ENCODE measurements at places on chromosomes 11 and 22. TPM values are rescaled to one million over a fixed set of nuclear protein-coding genes. Genes with fewer than 3 reads are reported as not detected.

DNA sequence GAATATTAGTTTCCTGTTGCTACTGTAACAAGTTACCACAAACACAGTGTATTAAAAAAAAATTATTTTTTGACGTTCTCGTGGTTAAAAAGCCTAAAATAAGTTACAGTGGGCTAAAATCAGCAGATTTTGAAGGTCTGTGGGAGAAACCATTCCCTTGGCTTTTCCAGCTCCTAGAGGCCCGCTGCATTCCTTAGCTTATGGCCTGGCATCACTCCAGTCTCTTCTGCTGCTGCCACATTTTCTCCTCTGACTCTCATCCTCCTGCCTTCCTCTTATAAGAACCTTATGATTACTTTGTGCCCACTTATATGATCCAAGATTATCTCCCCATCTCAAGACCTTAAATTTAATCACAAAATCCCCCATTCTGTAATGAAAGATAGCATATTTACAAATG lies 392.7 kb downstream of the GUCY1A2 start:
- DNase-seq = no peak

DNA sequence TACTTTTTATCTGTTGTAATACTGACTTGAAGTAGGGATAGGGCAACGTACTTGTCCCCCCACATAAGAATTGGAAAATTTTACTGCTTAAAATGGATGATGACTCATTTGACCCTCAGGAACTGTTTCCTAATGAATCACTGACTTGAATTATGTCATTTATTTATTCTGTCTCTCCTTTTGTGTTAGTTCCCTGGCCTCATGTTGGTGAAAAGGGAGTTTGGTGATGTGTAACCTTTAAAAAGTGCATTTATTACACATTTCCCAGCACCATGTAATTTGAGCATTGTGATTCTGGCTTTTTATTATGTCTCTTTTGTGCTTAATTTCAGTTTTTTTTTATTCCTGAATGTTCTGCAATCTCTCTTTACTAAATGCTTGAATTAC lies 20.3 kb upstream of the PGM2L1 start:
- DNase-seq = no peak

DNA sequence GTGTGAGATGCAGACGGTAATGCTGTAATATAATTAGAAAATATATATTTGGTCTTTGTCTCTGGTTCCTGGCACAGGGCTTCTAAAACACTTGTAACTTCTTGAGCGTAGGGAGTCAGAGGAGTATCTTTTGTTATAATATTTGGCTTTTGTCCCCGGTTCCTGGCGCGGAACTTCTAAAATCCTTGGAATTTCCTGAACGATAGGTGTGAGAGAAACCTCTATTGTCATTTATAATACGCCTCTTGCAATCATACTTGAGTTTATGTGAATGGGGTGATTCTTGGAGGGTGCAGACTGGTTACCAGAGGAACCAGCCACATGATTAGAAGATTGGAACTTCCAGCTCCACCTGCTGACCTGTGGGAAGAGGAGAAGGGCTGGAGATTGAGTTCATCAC lies 54.1 kb upstream of the ZBED5 start:
- no peak for DNase-seq

DNA sequence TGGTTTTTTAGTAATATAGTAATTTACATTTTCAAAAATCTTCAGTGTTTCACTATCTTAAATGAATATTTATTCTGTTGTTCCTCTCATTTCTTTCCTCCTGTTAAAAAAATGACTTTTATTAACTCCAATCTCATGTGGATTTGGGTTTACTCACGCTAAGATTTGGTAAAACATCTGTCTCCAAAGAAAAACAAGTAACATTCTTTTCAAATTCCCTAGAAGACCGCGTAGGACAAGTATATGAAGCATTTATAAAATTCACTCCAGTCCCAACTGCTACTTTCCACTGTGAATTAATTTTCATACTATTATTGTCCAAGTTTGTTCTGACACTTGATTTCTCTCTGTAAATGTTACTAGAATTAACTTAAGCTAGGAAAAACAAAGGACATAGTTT lies 26.2 kb downstream of the SBF2 start:
- DNase-seq = no peak

DNA sequence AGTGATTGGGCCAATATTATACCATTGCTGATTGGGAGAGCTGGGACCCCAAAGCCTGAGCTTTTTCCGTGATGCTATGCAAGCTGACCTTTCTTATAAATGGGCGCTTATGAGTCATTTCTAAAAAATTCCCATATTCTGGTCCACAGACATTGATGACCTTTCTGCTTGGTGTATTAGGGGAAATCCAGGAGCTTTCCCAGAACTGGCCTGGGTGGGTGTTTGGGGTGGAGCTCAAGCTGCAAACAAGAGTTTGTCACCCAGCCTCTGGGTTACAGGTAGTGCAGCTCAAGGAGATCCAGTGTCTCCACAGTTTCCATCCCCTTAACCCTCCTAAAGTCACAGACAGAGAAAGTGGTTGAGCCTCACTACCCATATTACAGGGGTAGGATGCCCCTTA lies 67.7 kb downstream of the CCDC81 start:
- DNase-seq = no peak

The CHRDL2 gene
- polyA plus RNA-seq = not detected

All from CD14-positive monocyte (primary cell).